ENCODE measurements at places on chromosomes 5 and 9. TPM values are rescaled to one million over a fixed set of nuclear protein-coding genes. Genes with fewer than 3 reads are reported as not detected.

DNA sequence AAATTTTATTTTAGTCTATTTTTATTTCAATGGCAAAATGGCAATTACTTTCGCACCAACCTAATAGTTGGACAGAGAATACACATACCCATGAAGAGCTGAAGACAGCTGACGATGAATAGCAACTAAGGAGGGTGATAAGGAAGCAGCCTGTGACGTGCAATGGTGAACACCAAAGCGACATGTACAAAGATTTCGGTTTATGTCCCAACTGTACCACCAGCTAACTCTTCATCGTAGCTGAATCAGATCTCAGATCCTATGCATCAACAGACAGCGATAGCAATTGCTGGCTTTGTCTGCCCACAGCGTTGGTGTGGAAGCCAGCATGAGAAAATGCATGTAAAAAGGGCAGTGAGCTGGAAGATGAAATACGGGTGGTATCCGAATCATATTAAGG, 130.6 kb upstream of the ANKH start:
- no peak for DNase-seq

Gene RNF183
- total RNA-seq: not detected

Gene SURF4
- 403 TPM for total RNA-seq

- no peak for DNase-seq
These were observed 993.9 kb upstream of the ACO1 start for GRCh38 chr9:31390403-31391025.

Gene ADRA1B
- 0.43 TPM for total RNA-seq

Gene IFNA2
- not detected for total RNA-seq

GRCh38 chr5:71762826-71763225, 43.8 kb downstream of the CARTPT start:
- no peak for DNase-seq

Gene CCNJL
- 0.86 TPM for total RNA-seq

GRCh38 chr9:1071730-1072129, 21.6 kb downstream of the DMRT2 start:
- no peak for DNase-seq

Data from fibroblast of villous mesenchyme (primary cell).